ENCODE measurements at places on chromosomes 16 and 17.

GRCh38 chr17:19812407-19812806 lies 55.3 kb downstream of the ULK2 start:
- no peak for DNase-seq

DNA sequence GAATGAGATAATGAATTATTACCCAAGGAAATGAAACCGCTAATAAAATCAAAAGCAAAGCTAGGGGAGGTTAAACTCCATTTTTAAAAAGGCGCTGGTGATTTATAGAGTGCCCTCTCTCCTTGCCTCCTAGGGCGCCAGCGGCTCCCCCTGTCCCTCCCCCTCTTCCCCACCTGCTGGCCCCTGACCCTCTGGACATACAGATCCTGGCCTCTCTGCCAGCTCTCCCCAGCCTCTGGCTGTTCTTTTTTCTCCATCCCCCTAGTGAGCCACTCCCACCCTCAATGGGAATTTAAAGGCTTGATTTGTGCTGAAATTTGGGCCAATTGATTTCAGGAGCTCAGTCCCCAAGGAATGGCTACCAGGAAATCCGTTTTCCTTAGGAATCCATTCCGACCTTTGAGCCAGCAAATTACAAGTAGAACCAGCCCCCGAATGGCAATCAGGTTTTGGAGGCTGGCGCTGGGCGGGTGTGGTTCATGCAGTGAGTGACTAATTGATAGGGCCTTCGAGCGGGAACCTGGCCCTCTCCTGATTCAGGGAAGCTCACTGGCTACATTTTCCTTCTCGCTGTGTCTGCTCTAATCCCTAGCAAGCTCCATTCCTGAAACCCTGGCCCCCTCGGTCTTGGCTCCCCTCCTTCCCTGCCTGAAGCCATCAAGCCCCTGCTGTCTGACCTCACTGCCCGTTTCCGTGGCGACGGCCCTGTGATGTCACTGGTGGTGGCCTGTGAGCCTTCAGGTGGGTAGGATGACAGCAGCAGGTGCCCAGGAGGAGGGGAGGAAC lies 141.9 kb upstream of the SDK2 start:
- no peak for DNase-seq

GRCh38 chr17:13420878-13421277 lies 180.9 kb downstream of the HS3ST3A1 start:
- DNase-seq: no peak

DNA sequence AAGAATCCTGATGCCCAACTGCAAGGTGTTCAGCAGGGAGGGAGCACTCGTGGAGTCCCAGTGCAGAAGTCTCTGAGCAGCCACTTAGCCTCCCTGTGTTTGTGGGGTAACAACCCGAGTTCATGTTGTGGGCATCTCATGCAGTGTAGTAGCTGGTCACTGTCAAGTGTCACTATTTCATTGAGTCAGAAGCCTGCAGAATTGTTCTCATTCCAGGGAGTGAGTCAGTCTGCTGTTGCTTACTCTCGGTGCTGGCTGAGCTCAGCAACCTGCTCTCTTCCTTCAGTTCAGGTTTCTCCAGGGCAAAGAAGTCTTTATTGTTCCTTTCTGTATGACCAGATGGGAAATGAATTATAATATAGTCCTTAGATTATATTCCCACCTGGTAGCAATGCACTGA lies 24.1 kb downstream of the HMOX2 start:
- no peak for DNase-seq

GRCh38 chr17:74742153-74742515 lies 5.1 kb downstream of the RAB37 start:
- DNase-seq: no peak

GRCh38 chr16:9048302-9048700 lies 43.1 kb upstream of the HAPSTR1 start:
- DNase-seq: no peak

- DNase-seq: no peak
Observed at GRCh38 chr17:62014526-62014925, 50.6 kb downstream of the MED13 start.

DNA sequence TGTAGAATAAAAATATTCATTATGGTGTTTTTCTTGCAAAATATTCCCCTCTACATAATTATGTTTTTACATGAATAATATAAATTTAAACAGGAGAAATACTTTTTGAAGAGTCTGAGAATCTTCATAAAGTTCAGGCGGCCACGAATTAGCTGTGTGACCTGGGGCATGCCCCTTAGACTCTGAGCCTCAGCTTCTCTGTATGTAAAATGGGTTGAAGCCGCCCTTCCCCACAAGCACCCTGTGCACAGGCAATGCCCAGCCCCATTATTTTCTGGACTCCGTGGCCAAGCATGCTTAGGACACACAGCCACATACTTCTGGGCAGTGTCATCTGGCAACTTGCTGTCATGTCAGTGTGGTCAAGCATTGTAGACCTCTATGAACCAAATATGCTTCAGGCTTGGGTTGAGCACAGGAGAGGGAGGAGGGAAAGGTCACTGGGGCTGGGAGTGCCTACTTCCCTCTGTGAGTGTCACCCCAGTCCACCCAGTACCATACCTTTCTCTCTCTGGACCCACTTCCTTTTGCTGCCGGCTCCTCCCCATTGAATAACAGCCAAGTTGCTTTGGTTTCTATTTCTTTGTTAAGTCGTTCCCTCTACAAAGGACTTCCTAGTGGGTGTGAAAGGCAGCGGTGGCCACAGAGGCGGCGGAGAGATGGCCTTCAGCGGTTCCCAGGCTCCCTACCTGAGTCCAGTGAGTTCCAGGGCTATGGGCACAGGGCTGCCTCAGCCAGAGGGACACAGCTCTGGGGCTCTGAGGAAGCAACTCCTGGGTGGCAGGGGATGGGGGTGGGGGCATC lies at the start of gene LGALS9:
Gene LGALS9 (plus strand): TSS at position 582 of the 804 bp plus-strand sequence. CDS start 78 bp downstream, at position 660.
- no peak for DNase-seq

GRCh38 chr17:63150994-63151464 lies 185.0 kb downstream of the TANC2 start:
- peak; percentile 41 for DNase-seq

DNA sequence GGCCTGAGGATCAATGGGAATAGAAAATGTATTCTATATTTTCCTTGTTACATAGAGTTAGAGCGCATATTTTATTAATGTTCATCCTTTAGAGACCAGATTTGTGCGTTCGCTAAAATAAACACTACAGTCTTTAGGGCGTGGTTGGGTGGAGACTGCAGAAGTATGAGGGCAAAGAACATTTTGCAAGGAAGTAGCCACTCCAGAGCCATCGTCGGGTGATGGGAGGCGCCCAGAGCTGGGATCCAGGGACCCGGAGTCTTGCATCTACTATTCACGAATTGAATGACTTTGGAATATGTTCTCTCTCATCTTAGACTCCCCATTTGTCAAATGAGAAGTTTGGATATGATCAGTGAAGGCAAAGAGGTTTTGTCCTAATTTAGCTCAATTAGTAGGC lies 154.2 kb upstream of the IRX6 start:
- no peak for DNase-seq

GRCh38 chr16:84794626-84795025 lies 25.2 kb upstream of the CRISPLD2 start:
- no peak for DNase-seq

- DNase-seq: no peak
Observed at GRCh38 chr17:76556765-76557367, 17.0 kb downstream of the PRCD start.

DNA sequence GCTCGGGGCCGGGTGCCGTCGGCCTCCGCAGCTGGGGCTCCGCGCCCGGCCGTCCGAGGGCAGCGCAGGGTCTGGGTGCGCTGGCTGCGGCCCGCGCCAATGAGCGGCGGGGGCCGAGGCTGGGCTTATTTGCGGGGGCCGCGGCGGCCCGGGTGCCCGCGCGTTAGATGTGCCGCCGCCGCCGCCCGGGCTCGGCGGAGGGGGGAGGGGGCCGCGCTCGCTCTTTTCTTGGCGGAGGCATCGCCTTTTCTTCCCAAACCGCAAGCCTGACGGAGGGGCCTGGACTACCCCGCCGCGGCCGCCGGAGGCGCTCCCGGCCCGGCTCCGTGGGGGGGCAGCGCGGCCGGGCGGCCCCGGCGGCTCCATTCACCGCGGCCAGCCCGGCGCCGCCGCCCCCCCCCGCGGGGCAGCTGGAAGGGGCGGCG lies at the start of gene NOTUM:
Gene NOTUM (minus strand): TSS at position 101 of the 425 bp plus-strand sequence. CDS start 278 bp downstream, outside the sequence.
- DNase-seq: no peak

- DNase-seq: no peak
Observed at GRCh38 chr17:27623614-27624013, 7.4 kb upstream of the LGALS9 start.

DNA sequence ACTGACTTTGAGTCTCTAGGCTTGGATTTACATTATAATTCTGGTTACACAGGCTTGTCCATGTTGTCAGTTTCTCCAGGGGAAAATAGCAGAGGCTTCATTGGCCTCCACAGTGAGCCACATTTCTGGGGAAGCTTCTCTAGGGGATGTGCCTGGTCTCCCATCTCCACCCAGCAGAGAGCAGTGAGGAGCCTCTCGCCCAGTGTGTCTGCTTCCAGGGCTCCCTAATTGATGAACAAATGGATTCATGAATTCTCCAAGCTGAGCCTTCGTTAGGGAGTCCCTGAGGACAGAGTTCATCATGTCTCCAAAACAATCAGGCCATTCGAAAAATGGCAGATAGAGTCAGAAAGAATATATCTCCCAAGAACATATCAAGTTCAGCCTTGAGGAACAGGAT lies 162.4 kb upstream of the TOX3 start:
- no peak for DNase-seq

DNA sequence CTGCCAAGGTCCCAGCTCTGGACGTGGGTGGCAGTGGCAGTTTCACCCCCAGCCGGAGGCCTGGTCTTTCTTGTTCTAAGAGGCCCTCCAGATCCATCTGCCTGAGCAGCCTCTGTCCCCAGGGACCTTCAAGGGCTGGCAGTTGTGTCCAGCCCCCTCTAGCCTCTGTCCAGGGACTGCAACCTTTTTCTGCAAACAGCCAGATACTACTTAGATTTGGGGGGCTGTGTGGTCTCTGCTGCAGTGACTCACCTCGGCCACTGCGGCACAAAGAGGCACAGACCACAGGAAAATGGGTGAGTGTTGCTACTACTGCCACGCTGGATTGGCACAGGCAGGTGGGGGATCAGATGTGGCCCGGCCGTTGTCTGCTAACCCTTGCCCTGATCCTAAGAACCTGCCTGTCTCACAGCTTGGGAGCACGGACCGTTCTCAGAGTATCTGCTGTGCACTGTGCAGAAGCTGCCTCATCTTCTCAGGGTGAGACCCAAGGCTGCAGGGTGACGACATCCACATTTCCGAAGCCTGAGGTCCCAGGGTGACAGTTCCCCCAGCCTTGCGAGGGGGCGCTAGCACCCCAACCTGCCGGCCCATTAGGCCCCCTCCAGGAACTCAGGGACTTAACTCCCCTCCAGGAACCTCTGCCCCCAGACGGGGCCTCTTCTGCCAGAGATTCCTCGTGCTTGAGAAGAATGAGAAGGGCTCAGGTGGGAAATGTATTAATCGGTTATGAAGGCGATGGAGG lies 27.6 kb downstream of the MXRA7 start:
- no peak for DNase-seq

DNA sequence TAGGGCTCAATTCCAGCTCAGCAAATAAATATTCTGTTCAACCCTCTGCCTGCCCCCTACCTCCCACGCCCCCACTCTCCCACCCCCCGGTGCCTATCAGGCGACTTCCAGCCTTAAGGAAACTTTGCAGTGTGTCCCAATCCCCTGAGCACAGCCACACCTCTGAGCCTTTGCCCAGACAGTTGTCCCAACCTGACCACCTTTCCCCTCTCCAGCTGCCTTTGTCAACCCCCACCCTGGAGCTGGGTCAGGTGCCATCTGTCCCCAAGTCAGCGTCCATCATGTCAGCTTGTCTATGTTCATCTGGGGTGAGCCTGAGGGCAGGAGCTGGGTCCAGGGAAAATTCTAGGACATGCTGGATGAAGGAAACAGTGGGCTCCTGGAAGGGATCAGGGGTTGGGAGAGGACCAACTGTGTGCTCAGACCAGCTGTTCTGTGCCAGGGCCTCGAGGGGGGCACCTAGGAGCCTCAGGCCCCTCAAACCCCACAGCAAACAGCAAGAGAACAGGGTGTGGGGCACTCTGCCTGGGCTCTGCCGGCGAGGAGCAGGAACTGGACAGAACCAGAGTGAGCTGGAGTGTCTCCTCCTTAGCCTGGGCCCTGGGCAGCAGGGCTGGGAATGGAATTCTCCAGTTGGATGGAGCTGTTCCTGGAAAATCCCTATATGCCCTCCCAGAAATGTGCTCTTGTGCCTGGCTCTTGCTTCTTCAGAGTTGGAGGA lies 17.8 kb downstream of the CDH16 start:
- DNase-seq: no peak

Measured in brain pericyte (primary cell).